ENCODE measurements at places on chromosomes 11 and 22.

GRCh38 chr22:49025791-49026493 lies 801.7 kb downstream of the BRD1 start:
- no peak for DNase-seq

DNA sequence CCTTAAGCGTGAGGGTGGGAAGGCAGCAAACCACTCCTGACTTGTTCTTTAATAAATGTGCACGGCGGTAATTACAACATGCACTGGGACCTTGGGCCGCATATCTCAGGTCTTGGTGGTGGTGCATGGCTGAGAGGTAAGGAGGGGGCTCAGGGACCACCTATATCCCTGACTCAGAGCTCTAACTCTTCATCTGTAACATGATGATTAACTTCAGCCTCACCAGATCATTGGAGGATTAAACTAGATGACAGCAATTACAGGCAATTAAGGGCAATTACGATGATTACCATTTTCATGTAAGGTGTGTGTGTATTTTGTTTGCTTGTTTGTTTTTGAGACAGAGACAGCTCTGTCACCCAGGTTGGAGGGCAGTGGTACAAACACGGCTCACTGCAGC lies 45.0 kb downstream of the FBLN1 start:
- no peak for DNase-seq

DNA sequence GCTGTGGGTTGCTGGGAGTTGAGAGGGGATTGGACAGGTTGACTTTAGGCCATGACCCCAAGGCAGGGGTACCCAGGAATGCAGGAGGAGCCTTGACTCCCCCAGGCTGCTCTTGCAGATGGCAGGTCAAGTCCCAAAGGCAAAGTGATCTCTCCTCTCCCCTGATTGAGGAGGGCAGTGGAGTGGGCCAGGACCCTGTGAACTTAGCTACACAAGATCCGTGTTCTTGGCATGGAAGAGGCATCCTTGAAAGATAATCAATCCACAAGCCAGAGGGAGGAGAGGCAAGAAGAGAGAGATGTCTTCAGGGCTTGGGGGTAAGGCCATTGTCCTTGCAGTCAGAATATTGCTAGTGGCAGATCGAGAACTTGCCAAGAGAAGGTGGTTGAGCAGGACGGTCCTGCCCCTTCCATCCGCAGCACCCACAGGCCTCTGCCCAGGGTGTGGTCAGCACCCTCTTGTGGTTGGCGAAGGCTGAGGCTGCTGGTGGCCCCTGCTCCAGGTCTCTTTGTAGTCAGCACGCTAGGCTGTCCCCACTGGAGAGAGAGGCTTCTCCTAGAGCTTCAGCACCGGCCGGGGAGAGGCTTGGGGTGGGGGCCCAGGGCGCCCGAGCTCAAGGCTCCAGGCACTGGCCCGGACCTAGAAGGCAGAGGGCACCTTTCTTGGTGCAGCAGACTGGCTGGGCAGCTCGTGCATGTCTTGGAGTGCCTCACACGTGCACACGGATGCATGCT lies 45.4 kb downstream of the KCNC1 start:
- no peak for DNase-seq

DNA sequence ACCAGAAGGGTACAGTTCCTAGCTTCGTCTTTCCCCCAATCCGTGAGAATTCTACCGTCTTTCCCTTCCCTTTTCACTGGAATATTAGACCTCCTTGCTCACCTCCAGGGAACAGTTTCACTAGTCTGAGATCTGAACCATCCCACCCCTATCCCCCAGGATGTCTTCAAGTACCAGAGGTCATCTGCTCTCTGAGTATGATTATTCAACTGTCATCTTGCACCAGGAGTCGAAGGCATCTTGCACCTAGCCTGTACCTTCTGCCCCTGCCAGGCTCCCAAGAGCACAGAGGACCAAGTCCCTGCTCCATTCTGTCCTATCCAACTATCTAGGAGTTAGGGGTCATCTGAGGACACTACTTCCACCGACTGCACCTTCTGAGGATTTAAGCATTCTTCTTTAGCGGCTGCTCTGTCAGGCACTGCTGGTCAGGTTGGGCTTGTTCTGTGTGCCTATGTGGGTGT lies 804 bp downstream of the ACER3 start:
- DNase-seq = no peak

DNA sequence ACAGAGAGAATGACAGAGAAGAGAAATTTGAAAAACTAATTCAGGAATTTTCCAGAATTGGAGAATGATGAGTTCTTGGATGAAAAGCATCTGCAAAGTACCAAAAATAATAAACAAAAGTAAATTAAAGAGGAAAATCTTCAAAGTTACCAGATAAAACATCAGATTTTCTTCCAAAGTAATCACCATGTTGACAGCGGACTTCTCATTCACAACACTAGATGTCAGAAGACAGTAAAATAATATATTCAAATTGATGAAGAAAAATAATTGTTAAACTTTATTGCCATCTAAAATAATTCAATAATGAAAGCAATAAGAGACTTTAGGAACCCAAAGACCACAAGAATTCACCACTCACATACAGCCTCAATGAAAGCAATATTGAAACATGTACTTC lies 355.2 kb downstream of the DYNC2H1 start:
- DNase-seq = no peak

- no peak for DNase-seq
These were observed 1127.1 kb upstream of the CNTN5 start for GRCh38 chr11:97893612-97894011.

- no peak for DNase-seq
These were observed at the start of gene OR4D9 for GRCh38 chr11:59510941-59511589. Gene OR4D9, plus strand, starts transcription at chr11:59511539. Its CDS starts 3,374 bp downstream, at chr11:59514913.

- DNase-seq = no peak
These were observed 25.0 kb downstream of the TSKU start for GRCh38 chr11:76808171-76808570.

- DNase-seq = no peak
These were observed 88.1 kb upstream of the CCDC90B start for GRCh38 chr11:83374311-83374710.

- no peak for DNase-seq
These were observed 54.5 kb downstream of the AASDHPPT start for GRCh38 chr11:106131998-106132397.

- no peak for DNase-seq
These were observed 610.9 kb downstream of the CNTN5 start for GRCh38 chr11:99631618-99632017.

GRCh38 chr22:29762263-29762662 lies 4.5 kb downstream of the ZMAT5 start:
- no peak for DNase-seq

- DNase-seq = no peak
These were observed 739 bp upstream of the C1QTNF5 start for GRCh38 chr11:119341222-119342022.
